MV-4-11 (cell line): ENCODE measurements at places on chromosomes 11 and 22.

DNA sequence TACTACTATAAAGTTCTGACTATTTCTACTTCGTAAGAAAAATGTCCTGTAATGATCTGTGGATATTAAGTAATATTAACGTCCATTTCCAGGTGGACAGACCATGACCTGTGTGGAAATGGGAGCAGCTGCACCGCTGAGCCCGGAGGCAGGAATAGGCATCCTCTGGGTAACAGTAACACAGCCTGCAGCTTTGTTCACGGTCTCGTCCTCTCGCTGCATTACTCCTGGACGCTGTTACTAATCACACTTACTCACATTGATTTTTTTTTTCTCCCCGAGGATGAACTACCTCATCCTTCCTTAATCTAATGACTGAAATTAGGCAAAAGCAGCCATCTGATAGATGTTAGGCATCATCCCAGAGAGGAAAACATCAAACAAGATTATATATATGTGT, 345.7 kb upstream of the NARS2 start:
- DNase-seq, result no peak

DNA sequence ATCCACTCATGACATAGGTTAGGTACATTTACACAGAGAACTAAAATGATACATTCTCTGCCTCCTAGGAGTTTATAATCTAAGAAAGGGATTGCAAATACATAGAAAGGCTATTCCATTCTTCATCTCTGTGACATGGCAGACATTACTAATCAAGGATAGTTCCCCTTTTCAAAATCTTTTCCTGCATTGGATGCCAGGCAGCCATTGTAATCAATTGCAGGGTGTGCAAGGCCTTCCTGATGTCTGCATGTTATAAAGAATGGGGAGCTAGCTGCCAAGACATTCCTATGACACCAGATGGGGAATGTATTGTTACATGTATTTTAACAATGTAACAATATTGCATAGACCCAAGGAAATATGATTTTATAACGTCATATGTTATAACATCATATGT, 82.0 kb downstream of the KIRREL3 start:
- DNase-seq, result peak; percentile 20

DNA sequence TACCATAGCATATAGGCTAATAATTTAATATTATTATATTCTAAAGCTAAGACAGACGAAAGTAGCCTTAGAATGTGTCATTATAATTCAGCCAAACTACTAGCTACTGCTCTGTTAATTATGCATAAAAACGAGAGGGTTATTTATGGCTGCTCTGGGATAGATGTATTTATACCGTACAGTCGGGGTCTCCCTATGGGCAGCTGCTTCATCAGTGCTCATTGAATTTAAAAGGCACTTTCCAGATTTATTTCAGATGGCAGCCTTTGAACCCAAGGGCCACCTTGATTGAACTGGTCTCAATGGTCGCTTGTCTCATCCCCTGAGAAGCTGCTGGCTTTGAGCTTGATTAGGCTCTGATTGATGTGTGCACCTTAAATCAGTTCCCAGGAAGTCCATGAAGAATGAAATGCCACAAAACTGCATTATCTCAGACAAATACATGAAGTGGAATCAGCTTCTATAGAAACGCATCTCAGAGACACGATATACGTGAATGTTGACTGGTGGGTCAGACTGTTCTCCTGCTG, 377.6 kb downstream of the LRRC4C start:
- no peak for DNase-seq

- peak; percentile 52 for DNase-seq
Observed at GRCh38 chr11:76236092-76236999, 30.0 kb upstream of the WNT11 start.

- no peak for DNase-seq
Observed at GRCh38 chr11:61635304-61635703, 44.9 kb upstream of the DAGLA start.

DNA sequence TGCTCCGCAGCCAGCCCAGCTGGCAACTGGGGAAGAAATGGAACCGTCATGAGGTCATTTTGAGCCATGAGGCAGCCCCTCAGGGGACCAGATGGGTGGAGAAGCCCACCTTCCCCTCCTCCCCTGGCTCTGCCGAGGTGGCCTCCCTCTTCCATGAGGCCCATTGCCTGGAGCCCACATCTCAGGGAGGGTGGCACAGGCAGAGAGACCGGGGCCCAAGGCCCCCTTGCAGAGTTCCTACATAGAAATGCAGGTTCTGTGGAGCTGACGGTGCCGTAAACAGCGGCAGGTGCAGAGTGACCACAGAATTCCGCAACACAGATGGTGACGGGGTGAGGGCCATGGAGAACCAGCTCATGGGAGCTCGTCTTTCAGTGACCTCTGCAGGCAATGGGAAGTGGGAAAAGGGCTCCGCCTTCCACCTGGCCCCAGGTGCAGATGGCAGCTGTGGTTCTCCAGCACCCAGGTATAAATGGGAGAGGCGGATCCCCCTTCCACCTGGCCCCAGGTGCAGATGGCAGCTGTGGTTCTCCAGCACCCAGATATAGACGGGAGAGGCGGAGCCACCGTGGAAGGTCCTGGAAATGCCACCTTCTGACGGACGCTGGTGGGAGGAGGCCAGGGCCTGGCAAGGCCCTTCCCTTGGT, 765.4 kb downstream of the BRD1 start:
- no peak for DNase-seq
